ENCODE measurements at places on chromosomes 2 and 18.

DNA sequence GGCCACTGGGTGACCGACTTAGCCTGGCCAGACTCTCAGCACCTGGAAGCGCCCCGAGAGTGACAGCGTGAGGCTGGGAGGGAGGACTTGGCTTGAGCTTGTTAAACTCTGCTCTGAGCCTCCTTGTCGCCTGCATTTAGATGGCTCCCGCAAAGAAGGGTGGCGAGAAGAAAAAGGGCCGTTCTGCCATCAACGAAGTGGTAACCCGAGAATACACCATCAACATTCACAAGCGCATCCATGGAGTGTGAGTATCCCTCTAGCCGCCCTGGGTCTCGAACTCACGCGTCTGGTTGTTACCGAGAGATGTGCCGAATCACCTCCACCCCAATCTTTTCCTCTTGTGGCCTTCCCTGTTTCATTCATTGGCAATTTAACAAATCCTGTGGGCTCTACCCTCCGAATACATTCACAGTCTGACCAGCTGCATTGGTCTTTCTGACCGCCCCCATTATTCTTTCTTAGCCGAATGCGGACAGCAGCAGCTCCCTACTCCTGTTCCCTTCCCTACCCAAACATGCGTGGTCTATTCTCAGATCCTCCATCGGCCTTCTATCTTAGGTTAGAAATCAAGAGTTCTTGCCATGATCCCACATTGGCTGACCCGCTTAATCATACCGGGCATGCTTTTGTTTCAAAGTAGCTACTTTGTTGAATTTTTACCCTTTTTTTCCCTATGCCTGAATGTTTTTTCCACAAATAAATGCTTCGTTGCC lies 631 bp downstream of the RPL31 start:
- no peak for DNase-seq

DNA sequence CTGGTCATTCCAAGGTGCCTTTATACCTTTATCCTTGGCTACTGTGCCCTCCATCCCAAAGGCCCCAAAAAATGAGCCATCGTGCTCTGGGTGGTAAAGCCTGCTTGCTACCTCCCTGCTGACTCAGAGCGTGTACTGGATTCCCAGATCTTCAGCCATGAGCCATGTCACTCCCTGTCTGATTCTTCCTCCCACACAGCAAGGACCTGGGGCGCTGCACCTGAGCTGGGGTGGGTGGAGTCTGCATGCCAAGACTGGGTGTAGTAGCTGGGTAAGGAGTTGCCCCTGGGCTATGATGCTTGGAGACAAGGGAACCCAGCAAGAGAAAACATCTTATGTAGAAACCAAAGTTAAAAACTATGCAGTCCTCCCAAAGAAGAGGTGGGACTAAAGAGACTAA lies 37.2 kb upstream of the APCDD1 start:
- no peak for DNase-seq

DNA sequence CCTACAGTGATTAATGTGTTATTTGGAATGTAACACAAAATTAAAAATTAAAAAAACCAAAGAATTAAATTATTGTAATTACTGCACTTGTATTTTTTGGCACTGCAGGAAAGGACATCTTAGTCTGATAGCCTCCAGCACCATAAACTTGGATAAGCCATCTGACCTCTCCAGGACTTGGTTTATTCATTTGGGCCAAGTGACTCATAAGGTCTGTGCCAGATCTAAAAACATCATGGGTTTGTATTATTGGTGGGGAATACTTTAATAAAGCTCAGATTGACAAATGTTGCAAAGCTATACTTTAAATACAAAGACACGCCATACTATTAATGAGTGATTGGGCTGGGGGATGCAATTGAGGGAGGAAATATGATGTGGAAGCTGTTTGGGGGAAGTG lies 225.2 kb downstream of the ZNF521 start:
- no peak for DNase-seq

DNA sequence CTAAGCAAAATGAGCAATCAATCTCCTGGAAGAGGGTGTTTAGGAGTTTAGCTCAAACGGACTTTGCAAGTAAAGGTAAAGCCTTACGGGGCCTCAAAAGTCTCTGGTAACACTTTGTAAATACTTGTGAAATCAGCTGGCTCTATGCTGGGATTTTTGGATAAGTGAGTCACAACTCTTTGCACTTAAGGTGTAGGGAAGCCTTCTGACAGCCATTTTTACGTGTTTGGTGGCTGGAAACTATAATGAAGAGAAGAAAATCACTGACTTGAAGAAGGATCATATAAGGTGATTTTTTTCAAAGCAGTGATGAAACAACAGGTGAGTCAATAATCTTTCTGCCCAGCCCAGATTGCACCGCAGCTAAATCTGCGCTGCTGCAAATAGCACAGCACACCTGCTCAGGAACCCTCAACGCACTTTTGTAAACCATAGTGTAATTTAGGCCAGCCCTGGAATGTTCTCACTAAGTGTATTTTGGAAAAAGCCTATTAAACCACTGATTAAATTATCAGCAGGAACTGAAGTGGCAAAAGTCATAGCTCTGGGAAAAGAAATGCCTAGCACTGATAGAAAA lies 218.8 kb downstream of the AGPS start:
- DNase-seq = no peak

DNA sequence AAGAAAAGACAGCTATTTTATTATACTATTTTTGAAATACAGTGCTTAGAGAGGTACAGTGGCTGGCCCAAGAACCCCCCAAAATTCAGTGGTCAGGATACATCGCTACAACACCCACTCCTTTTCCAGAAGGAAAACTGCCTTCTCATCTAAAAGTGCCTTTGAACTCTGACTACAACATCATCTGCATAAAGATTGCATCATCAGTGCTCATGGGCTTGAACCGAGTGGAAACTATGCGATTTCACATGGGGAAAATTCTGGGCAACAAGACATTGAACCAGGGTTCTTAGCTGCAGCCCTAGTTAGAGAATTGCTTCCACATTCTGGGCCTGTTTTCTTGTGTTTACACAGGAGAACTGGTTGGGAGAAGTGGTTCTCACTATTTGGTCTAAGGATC lies 294.6 kb upstream of the SLC14A2 start:
- no peak for DNase-seq

DNA sequence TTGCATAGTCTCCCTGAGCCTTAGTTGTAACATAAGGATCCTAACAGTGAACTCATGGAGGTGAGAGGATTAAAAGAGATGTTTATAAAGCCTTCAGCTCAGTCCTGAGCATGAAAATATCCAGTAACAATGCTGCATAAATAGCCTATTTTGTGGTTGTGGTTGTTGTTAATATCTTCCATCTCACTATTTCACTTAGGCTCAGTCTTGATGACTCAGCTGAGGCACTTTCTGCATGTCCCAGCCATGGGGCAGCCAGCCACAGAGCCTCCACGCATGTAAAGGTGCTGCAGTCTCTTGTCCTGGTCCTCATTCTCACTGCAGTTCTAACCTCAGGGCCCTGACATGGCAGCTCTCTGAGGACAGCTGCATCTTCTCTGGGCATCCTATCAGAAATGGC lies 218.8 kb upstream of the PKDCC start:
- no peak for DNase-seq

- DNase-seq = no peak
These were observed 49.7 kb upstream of the MAPRE2 start for GRCh38 chr18:34991561-34991960.

DNA sequence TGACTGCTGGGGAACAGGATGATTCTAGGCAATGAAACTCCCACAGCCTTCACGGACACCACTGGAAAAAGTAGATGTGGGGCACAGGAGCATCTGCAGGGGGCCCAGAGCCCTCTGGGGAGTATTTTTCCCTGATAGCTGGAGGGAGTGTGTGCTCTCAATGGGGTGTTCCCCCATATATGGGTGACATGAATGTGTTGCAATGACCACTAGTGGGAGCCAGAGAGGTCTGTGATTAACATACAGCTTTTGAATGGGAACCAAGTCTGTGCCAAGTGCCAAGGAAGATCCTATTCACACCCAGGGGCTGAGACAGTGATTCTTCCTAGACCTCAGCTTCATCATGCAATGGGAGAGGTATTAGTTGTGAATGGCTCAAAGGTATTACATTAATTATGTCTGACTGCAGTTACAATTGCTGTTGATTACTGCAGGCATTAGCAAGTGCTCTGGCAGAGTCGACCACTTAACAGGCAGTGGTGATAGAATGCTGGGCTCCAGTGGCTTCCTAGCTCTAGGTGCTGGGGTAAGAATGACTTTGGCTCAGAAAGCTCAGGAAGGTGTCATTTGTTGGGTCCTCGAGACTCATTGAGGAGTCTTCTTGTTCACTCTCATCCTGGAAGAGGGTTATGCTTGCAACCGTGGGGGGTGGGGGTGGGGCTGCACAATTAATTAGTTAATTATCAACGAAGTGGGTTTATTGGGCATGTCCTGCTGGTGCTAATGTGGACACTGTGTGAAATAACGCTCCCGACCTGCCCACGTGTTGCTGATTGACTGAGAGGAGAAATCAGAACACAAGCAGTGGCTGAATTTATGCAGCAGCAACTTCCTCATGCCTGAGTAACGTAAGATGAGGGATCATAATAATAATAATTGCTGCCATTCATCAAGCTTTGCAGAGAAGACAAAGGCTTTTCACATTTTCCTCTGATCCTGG lies 194.1 kb downstream of the CLIP4 start:
- peak; percentile 57 for DNase-seq

- DNase-seq = no peak
These were observed 3.1 kb upstream of the ABCB11 start for GRCh38 chr2:169034256-169034655.

DNA sequence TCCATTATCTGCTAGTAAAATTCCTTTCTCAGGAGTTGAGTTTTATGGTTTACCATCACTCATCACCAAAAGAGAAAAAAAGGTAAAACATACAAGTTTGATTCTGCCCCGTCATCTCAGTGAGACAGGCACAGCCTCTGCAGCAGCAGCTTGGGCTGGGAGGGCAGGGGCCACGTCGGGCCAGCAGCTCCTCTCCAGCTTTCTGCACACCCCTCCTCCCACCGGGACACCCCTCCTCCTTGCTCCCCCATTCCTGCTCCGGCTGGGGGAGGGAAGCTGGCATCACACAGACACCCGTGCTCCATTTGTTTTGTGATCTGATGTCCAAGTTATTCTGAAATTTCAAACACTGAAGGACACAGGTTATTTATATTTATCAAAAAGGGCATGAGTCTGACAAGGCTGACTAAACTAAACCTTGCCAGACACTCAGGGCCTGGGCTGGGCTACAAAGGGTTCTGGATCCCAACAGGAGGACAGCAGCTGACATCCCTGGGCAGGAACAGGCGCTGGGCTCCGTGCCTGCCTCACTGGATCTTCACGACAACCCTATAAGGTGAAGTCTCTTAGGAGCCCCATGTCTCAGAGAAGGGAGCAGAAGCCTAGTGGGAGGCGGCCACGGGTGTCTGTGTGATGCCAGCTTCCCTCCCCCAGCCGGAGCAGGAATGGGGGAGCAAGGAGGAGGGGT lies 71.4 kb downstream of the HDAC4 start:
- no peak for DNase-seq

DNA sequence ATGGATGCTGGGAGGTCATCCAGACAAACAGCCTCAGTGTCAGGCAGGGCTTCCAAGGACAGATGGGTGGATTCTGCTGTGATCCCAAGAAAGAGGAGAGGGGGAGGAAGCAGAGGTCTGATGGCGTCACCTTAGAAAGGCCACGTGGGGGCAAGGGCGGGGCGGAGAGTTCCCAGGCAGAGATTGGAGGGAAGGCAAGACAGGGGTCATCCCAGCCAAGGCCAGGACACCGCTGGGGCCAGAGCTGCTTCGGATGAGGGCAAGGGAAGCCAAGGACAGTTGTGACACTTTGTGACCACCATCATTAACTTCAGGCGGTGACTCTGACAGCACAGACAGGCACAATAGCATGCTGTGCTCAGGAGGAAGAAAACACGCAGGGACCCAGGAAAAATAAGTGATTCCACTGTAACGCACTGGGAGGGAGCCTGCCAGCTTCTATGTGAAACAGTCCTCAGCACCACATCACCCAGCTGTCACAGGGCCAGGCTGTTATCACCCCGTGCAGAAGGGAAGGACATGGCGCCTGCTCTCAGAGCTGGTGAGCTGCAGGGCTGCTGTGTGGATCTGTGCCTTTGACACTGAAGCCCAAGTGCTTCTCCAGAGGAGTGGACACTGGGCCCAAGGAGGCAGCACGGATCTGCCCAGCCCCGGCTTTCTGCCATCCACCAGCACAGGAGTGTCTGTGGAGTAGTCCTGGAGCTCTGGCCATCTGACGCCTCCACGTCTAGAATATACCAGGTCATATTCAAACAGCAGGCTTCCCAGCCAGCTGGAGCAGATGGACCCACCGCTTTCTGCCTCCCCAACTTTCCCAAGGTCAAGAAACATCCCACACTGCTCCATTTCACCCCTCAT lies 204.1 kb downstream of the NDUFA10 start:
- no peak for DNase-seq

DNA sequence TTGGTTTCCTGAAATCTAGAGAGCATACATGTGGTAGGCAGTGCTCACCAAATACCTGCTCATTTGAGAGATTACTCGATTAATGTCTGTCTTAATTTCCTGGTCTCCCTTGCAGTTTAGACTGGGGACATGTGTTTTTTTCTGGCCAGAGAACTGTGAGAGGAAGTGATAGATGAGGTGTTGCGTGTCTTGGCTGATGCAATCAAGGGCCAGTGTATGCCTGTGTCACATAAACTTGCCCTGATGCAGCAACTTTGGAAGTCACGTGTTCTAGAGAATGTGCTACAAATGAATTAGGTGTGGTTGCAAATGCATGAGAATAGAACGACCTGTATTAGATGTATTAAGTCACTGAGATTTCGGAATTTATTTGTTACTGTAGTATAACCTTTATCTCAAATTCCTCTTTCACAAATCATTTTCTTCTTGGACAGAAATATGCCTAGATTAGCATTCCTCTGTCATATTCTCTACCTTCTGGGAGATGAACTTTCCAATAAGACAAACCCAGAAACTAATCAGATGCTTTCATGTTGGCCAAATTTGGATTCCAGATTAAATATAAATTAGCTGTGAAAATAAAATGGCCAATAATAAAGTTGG lies 9.9 kb upstream of the IL1A start:
- no peak for DNase-seq

DNA sequence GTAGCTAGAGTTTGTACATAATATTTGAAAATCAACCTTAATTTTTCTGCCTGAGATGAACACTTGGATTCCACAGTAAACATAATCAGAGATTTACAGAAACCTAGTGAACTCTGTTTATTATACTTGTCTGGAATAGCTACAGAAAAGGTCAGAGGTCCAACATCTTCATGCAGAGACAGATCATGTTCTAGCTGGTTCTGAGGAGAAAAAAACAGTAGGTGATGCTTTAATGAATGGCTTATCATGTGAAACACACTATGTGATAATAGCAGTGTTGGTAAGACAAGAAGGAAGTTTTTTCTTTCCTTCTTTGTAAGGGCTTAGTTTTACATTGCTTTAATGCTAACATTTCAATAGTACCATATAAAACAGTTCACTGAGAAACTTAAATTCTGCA lies 846.4 kb upstream of the ZEB2 start:
- no peak for DNase-seq

All from GM19239 (cell line).